Naive thymus-derived CD4-positive, alpha-beta T cell (primary cell): ENCODE measurements at places on chromosomes 13 and 19.
A peak's percentile ranks its signal among the peaks of the same experiment; 100 is the strongest.

- H3K27me3 ChIP-seq = peaks cover 7% of the 10 kb centered on the region
- peaks cover 29% of the 10 kb centered on the region for H3K4me1 ChIP-seq
- DNase-seq = no peak
- no peaks in the 10 kb centered on the region for H3K36me3 ChIP-seq
Observed at GRCh38 chr13:24684600-24684998, 4.4 kb downstream of the ATP12A start.

DNA sequence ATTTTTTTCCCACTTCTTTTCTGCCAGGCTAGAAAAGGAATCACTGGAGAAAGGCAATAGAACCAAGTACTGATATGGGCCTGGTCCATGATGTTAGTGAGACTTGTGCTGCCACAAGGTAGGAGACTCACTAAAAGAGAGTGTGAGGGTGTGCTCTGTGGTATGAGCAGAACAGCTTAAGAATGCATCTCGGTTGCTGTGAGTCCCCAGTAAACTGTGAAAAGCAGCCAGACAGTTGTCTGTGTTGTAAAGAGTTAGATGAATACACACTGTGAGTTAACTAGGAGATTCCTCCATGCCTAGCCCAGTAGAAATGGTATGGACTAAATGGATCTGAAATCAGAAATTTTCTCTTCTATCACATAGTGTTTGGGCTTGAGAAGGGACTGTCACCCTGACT, 1177.3 kb upstream of the MIR17HG start:
- no peaks in the 10 kb centered on the region for H3K36me3 ChIP-seq
- DNase-seq = no peak
- H3K27ac ChIP-seq = no peak overlapping the region
- H3K4me3 ChIP-seq = no peak overlapping the region
- no peaks in the 10 kb centered on the region for H3K27me3 ChIP-seq
- H3K4me1 ChIP-seq = no peaks in the 10 kb centered on the region

- H3K4me3 ChIP-seq = no peak overlapping the region
- no peak for DNase-seq
- H3K4me1 ChIP-seq = no peaks in the 10 kb centered on the region
- H3K27me3 ChIP-seq = no peaks in the 10 kb centered on the region
- no peaks in the 10 kb centered on the region for H3K36me3 ChIP-seq
Observed at GRCh38 chr13:80145171-80145690, 195.7 kb downstream of the SPRY2 start.

DNA sequence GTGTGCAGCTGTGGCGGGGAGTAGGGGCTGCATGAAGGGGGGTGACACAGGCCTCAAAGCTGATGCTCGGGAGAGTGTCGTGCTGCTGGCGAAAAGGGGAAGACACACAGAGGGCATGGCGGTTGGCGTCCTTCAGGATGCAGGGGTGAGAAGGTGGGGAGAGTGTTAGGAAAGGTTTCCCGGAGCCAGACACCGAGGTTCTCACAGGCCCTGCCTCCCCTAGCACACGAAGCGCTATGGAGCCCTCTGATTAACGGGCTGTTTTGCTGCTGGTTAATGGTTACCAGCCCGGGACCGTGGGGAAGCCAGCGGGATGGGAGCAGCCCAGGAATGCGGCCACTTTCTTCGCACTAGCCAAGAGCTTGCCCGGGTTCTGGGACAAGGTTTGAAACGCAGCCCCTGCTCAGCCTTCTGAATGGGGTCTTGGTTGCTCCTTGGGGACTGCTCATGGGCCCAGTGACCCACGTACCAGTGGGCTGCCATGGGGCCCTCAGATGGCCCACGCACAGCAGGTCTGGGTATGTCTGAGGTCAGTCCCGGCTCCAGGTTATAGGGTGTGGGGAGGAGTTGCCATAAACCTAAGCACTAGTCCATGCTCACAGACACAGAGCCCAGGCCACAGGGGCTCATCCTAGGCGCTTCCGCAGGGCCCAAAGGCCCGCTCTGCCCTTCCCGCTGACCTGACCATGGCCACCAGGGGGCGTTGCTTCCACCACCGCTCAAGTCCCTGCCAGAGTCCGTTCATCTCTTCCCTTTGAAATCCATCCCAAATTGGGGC, 31.3 kb upstream of the ISYNA1 start:
- no peak overlapping the region for H3K27ac ChIP-seq
- no peaks in the 10 kb centered on the region for H3K27me3 ChIP-seq
- peak; percentile 58 for DNase-seq
- H3K4me1 ChIP-seq = no peaks in the 10 kb centered on the region

DNA sequence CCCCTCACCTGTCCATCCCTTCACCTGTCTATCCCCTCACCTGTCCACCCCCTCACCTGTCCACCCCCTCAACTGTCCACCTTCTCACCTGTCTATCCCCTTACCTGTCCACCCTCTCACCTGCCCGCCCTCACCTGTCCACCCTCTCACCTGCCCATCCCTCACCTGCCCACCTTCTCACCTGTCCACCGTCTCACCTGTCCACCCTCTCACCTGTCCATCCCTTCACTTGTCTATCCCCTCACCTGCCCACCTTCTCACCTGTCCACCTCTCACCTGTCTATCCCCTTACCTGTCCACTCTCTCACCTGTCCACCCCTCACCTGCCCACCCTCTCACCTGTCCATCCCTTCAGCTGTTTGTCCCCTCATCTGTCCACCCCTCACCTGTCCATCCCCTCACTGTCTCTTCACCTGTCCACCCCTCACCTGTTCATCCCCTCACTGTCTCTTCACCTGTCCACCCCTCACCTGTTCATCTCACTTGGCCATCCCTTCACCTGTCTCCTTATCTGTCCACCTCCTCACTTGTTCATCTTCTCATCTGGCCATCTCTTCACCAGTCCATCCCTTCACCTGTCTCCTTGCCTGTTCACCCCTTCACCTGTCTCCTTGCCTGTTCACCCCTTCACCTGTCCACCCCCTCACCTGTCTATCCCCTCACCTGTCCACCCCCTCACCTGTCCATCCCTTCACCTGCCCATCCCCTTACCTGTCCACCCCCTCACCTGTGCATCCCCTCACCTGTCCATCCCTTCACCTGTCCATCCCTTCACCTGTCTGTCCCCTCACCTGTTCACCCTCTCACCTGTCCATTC, 12.7 kb upstream of the KANK2 start:
- no peaks in the 10 kb centered on the region for H3K4me1 ChIP-seq
- H3K27ac ChIP-seq = no peak overlapping the region
- H3K4me3 ChIP-seq = no peak overlapping the region

- H3K27ac ChIP-seq = no peak overlapping the region
Observed at GRCh38 chr13:107867701-107868661, 347.4 kb downstream of the LIG4 start.

DNA sequence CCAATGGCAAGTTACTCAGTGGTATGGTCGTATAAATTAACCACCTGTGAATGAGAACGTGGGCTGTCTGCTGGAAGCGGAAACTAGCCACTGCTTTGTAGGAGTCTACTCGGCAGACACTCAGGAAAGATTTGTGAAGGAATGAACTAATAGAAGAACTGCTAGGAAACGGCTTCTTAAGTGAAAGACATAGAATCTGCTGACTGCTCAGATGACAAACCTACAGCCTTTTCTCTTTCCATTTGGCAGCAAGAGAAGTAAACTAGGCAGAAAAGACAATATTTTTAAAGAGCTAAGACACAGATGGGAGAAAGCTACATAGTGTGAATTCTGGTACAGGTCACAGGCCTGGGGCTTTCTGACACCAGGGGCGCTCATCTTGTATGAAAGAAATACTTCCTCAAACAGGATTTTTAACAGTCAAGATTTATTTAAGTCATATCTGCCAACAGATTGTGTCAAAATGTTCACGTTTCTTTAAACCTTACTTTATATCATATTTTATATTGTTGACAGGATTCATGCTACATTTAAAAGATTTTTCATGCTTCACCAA, 78.4 kb downstream of the MIPEP start:
- no peaks in the 10 kb centered on the region for H3K36me3 ChIP-seq
- DNase-seq = no peak
- H3K4me1 ChIP-seq = no peaks in the 10 kb centered on the region

- DNase-seq = no peak
- no peaks in the 10 kb centered on the region for H3K27me3 ChIP-seq
- no peaks in the 10 kb centered on the region for H3K36me3 ChIP-seq
- H3K4me1 ChIP-seq = no peaks in the 10 kb centered on the region
- H3K4me3 ChIP-seq = no peak overlapping the region
Observed at GRCh38 chr19:31560086-31561060, 211.1 kb upstream of the TSHZ3 start.

GRCh38 chr13:76638181-76638580, 248.0 kb downstream of the KCTD12 start:
- H3K27me3 ChIP-seq = no peaks in the 10 kb centered on the region
- no peak overlapping the region for H3K4me3 ChIP-seq
- H3K4me1 ChIP-seq = no peaks in the 10 kb centered on the region
- H3K27ac ChIP-seq = no peak overlapping the region
- no peaks in the 10 kb centered on the region for H3K36me3 ChIP-seq
- no peak for DNase-seq

GRCh38 chr13:30143666-30144400, 163.5 kb downstream of the KATNAL1 start:
- no peak overlapping the region for H3K4me3 ChIP-seq
- H3K27ac ChIP-seq = no peak overlapping the region
- H3K27me3 ChIP-seq = no peaks in the 10 kb centered on the region
- no peak for DNase-seq
- peaks cover 59% of the 10 kb centered on the region for H3K4me1 ChIP-seq

DNA sequence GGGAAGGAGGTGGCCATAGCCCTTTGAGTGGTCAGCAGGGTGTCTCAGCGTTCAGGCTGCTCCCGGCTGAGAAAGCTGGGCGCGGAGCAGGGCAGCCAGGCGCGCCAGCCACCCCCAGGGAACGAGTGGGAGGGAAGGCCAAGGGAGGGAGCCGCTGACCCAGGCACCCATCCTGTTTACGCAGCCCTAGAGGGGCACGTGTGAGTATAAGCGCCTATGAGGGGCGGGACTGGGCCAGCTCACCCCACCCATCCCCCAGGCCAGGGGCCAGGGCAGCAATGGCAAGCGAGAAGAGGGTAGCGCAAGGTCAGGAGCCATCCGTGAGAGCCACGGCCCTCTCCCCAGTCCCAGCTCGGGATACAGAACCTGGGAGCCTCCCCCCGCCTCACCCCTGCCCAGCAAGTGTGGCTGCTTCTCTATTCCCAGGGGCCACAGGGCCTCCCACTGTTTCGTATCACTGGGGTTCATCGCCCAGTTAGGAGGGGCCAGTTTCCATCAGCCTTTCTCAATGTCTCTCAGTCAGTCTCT, 897 bp upstream of the DMKN start:
- H3K36me3 ChIP-seq = no peaks in the 10 kb centered on the region
- no peak overlapping the region for H3K27ac ChIP-seq
- H3K27me3 ChIP-seq = peaks cover 4% of the 10 kb centered on the region
- H3K4me3 ChIP-seq = no peak overlapping the region
- H3K4me1 ChIP-seq = peaks cover 10% of the 10 kb centered on the region

GRCh38 chr13:27708325-27708724, 84.0 kb upstream of the GSX1 start:
- H3K27me3 ChIP-seq = no peaks in the 10 kb centered on the region
- H3K4me3 ChIP-seq = no peak overlapping the region
- no peak for DNase-seq

DNA sequence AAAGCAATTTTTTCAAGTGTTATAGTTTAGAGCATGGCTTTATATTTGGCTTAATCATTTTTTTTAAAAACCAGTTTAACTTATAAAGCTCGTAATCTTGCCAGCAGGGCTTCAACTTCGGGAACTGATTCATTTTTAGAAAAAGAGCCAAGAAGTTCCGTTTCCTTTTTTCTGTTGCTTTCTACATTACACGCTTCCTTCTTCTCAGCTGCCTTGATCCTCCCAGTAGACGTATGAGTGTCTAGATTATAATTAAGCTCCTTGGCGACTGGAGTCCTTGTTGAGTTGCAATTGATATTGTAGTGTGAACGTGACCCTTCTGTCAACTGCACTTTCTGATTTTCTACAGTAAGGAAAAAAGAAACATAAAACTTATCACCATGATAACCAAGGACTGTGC, 497.2 kb downstream of the DIAPH3 start:
- H3K4me1 ChIP-seq = no peaks in the 10 kb centered on the region
- DNase-seq = no peak
- H3K36me3 ChIP-seq = no peaks in the 10 kb centered on the region
- H3K27ac ChIP-seq = no peak overlapping the region
- no peaks in the 10 kb centered on the region for H3K27me3 ChIP-seq

DNA sequence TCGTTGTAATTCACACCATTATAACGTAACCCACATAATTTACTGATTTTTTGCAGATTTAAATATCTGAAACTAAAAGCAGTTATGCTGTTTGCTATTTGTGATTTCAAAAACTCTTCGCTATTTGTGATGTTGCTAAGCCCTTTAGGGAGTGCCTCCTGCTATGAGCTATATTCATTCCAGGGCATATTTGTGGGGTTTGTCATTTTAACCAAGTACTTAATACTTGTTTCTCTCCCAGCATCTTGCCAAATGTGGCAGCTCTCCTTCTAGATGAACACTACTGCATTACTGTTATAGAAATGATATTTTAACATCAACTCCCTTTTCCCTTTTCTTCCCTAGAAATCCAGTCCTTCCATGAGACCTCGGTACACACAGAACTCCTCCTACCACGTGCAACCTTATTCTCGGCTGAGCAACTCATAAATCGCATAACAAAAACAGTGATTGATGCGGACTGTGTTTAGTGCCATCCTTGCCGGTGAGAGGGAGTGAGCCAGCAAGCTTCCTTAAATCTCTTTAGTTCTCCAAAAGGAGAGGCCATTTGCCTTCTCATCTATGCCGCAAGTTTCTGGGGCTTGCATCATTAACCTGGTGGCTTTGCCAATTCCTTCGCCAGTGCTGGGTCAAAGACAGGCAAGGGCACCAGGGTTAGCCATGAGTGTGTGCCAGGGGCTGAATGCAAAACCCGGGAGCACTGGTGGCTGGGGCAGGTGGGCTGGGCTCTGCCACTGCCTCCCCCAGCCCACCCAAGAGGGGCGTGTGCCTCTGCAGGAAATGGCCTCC, 33.4 kb downstream of the RFX2 start:
- H3K4me3 ChIP-seq = no peak overlapping the region
- DNase-seq = no peak
- H3K4me1 ChIP-seq = no peaks in the 10 kb centered on the region
- no peaks in the 10 kb centered on the region for H3K36me3 ChIP-seq
- no peaks in the 10 kb centered on the region for H3K27me3 ChIP-seq

DNA sequence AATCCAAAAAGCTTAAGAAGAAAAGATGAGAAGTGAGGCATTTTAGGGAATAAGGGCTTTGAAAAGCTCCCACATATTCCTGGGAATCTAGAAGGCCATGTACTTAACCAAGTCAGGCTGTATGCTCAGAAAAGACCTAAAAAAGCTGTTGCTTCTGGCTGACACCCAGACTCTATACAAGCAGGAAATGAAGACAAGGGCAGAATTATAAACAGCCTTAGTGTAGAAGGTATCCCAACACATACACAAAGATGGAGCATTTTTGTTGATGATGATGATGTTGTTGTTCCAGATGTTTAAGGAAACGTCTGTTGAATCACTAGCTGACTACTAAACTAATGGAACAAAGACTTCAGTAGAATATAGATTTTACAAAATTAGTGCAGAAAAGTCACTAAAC, 26.1 kb upstream of the N4BP2L1 start:
- H3K4me1 ChIP-seq = no peaks in the 10 kb centered on the region
- no peaks in the 10 kb centered on the region for H3K27me3 ChIP-seq
- DNase-seq = no peak
- no peak overlapping the region for H3K4me3 ChIP-seq
- no peak overlapping the region for H3K27ac ChIP-seq
- no peaks in the 10 kb centered on the region for H3K36me3 ChIP-seq
